ENCODE measurements at places on chromosomes 6 and 20.
A peak's percentile ranks its signal among the peaks of the same experiment; 100 is the strongest.

GRCh38 chr6:1756472-1757129 lies 146.9 kb downstream of the FOXC1 start:
- DNase-seq: peak; percentile 74

GRCh38 chr6:132790450-132790849 lies 8.0 kb downstream of the SLC18B1 start:
- DNase-seq: no peak

- no peak for DNase-seq
These were observed 119.8 kb downstream of the HUS1B start for GRCh38 chr6:537114-537513.

- DNase-seq: no peak
These were observed 3.1 kb upstream of the MRGBP start for GRCh38 chr20:62792940-62793756.

DNA sequence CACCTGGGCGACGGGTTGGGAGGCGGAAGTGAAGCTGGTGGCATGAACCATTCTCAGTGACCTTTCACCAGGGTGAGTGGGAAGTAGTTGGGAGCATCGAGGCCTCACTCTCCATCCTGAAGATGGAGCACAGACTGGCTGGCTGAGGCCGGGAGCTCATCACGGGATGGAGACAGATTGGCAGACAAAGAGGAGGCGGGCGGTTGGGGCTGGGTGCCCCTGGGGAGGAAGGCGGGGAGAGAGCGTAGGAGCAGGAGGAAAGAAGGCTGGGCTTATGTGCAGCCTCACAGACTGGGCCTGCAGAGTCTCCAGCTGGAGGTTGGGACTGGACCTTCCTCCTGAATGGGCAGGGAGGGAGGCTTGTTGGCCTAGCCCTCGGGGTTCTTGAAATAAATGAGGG lies 44.2 kb upstream of the SCRT2 start:
- no peak for DNase-seq

GRCh38 chr20:10611357-10611756 lies 62.4 kb downstream of the JAG1 start:
- no peak for DNase-seq

DNA sequence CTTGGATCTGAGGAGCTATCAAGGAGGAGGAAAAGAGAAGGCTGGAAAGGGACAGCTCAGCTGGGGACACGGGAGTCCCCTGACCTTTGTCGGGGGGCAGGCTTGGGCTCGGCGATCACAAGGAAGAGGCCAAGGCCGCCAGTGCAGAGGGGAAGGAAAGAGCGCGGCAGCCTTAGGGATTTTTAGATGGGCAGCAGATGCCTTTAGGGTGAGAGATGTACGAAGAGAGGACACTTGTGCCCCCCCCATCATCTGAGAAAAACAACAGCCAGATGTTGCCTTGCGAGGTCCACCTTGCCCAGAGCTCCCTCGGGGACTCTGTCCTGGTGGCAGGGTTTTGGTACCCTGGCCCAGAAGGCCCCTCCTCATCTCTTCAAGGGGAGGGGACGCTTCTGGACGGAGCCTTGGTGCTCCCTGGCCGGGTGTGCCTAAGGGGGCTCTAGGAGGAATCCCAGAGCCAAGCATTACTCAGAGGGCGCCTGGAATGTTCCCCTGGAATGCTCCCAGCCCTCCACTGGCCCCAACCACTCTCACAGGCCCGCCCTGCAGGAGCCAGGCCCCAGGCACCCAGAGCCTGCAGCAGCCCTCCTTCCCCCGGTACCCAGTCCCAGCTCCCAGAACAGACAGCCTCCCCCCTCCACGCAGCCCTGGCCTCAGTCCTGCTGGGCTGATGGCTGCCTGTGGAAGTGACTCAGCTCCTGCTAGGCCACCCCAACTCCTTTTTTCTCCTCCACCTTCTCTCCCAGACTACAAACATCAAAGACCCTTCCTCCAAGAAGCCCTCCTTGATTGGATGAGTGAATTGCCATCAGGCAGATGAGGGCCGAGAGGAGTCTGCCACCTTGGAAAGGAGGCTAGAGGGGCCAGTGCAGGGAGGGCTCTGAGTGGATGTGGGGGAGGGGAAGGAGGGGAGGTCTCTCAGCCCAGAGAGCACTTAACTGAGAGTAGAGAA lies 1.8 kb downstream of the ADAM33 start:
- DNase-seq: no peak

- DNase-seq: no peak
These were observed 70.6 kb downstream of the SGK1 start for GRCh38 chr6:134247231-134247833.

- no peak for DNase-seq
These were observed 100.9 kb downstream of the SPTLC3 start for GRCh38 chr20:13109658-13110057.

GRCh38 chr6:36547646-36548400 lies 544 bp upstream of the STK38 start:
- DNase-seq: no peak

- DNase-seq: no peak
These were observed 2.1 kb upstream of the E2F1 start for GRCh38 chr20:33687993-33688937.

DNA sequence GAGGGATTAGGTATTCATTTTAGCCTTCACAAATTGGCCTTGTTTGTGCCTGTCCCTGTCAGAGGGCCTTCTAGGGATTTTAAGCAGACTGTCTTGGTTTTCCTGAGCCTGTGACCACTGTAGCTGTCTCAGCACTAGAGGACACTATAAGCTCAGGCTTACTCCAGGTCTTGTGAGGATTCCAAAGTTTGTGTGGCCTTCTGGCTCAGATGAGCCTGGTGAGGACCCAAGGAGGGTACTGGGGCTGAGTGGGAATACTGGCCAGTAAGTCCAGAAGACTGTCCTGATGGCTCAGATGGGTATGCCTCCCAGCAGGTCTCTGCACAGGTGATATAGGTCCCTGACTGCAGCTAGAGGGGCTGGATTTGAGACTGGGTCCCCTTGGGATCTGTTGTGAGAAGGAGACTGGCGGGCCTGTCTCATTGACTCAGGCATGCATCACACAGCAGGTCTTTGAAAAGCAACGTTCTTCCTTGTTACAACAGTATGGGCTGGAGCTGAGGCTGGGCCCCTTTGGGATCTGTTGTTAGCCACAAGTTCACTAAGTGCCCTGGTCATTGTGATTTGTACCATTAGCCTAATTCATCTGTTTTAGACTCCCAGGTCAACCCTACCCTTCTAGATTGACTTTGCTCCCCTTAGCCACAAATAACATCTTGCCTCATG lies 26.3 kb upstream of the TFB1M start:
- DNase-seq: no peak

GRCh38 chr20:8361006-8361652 lies 229.1 kb downstream of the PLCB1 start:
- no peak for DNase-seq

DNA sequence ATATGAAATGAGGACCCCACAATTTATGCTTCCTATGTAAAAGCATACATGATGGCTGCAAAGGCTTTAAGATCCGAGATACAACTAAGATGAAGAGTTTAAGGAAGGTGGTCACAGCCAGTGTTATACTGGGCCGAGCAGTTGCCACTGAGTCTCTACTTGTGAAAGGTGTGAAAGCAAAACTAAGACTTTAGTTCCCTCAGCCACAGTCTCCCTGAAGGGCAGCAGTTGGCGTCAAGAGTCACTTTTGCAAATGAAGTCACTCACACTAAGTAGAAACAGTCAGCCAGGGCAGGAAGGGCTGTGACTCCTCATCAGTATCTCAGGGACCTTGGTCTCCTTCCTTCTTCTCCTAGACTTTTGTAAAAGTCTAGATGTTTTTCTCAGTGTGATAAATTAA lies 191.6 kb upstream of the MCHR2 start:
- no peak for DNase-seq

Measured in NCI-H1436 treated with DMSO at 0.1 percent for 48 hours (cell line).